ENCODE measurements at places on chromosomes 4 and X.

- DNase-seq: no peak
These were observed 607.8 kb downstream of the FSTL5 start for GRCh38 chr4:161555689-161556660.

DNA sequence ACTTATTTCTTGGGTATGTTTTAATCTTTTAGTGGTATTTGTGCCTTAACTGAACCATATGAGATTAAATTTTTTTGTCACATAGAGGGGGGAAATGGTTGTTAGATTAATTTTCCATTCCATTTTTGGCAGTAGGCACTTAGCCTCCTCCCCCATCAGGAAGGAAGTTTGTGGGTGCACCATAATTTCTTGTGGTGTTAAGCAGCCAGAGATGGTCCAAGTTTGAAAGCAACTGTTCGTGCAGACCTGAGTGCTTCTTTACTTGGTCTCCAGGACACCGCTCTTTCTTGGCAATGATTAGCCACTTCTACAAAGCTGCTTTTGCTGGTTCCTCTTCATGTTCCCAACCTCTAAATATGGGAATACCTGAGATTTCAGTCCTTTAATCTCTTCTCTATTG lies 92.7 kb upstream of the RPL34 start:
- no peak for DNase-seq

DNA sequence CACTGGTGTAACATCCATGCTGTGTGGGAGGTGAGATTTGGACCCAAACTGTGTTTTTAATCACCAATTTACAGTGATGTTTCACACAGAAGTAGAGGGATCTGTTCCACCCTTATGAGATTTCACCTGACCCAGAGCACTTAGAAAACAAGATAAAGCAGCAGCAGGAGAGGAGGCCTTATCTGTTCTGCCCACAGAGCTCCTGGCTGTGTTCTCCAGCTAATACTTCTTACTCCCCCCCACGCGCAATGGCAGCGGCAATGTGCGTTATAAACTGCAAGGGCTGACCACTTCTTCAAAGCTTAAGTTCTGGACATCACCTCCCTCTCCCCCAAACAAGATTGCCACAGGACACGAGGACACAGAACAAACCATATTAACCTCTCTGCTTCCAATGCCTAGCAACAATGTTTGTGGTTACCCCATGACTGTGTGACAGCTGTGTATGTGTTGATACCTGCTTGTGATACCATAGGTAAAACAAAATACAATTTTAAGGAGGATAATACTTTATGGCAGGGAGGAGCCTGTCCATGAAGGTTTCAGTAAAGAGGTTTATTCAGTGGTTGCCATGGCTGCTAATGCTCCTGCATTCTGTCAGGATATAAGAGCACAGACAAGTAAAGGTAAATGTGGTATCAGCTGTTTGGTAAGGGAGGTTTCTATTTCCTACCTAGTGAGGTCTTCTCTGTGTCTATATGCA lies 210.0 kb downstream of the SOWAHB start:
- no peak for DNase-seq

- DNase-seq: no peak
These were observed 759.0 kb upstream of the EPHA5 start for GRCh38 chr4:66429276-66429675.

- no peak for DNase-seq
These were observed 163.3 kb downstream of the MID1 start for GRCh38 chrX:10457092-10457491.

GRCh38 chr4:32180086-32180485 lies 1459.9 kb downstream of the PCDH7 start:
- DNase-seq: no peak

DNA sequence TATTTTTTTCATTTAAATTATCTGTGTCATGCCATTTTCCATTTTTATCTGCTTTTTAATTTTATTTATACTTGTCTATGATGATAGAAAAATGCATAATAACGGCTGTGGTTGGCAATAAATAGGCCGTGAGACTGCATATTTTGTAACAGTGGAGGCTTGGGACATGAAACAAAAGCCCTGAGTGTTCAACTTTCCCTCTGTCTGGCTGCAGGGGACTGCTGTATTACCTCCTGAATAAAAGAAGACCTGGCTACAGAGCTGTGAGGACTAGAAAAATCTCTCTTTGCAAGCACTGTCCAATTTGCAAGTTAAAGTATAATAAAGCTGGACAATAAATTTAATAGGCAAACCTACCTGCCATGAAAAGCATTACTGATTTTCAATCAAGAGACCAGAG lies 82.1 kb downstream of the MAGEB10 start:
- no peak for DNase-seq

- DNase-seq: no peak
These were observed 332.1 kb downstream of the PABPC4L start for GRCh38 chr4:133869486-133869885.

DNA sequence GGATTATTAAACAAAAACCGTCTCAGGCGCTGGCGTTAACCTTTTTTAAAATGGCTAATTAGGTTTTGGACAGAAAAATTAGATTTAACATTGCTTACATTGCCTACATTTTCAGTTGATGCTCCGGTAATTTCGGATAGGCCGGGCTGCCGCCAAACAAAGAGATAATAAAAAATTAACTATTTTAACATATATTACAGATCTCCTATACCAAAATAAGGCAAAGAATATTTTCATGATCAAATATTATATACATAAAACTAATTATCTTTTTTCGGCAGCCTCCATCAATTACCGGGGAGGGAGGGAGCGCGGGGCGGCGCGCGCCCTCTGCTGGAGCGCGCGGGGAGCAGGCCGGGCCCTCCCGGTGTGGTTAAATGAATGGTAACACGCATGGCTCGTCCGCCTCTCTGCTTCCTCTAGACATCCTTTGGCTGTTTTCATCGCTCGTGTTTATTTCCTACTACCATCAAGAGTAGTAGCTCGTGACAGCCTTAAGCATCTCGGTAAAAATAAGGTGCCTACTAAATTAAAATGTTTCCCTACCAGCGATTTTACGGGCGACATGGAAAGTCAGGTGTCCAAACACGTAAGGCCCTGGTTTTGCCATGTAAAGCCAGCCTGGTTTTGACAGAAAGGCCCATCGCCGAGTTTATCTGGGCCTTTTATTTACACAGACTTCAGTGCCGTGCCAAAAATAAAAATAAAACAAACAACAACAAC lies 52.4 kb upstream of the TMEM33 start:
- no peak for DNase-seq

DNA sequence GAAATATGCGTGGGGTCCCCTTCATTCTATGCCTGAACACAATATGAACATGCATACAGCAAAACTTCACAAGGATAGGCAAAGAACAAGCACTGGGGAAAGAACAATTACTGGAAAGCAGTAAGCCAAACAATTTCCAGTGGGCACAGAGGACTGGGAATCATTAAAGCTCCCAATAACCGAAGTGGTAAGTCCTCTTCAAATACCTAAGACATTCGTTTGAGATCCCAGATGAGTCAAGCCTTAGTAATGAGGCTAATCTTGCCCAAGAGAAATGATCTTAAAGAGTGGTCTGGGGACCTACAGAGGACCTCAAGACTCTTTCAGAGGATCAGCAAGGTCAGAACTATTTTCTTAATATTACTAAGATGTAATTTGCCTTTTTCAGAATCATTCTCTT lies 28.6 kb downstream of the ANAPC10 start:
- DNase-seq: no peak

- no peak for DNase-seq
These were observed 6.0 kb upstream of the SPCS3 start for GRCh38 chr4:176313596-176314336.

GRCh38 chr4:37762991-37763368 lies 63.5 kb upstream of the PGM2 start:
- DNase-seq: no peak

- DNase-seq: no peak
These were observed 106.8 kb downstream of the CLNK start for GRCh38 chr4:10577508-10578426.

- no peak for DNase-seq
These were observed 23.7 kb downstream of the NEUROG2 start for GRCh38 chr4:112492321-112492720.

DNA sequence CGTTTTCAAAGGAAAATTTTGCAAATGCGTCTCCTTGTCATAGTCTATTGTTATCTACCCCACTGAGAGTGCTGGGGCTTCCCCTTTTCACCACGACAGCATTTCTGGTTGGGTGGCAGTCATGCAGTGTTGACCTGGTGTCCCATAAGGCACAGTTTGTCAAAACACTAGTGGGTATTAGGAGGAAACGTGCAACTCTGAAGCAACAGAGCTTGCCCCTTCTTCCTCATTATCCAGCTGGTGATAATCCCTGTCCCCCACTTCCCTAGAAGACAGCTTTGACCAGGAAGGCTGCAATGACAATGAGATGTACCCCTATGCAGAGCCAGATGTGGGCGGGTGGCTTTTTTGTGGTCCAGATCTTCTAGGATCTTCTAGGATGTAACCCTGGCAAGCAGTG lies 1.8 kb downstream of the TBC1D1 start:
- no peak for DNase-seq

- DNase-seq: no peak
These were observed 9.7 kb upstream of the CLNK start for GRCh38 chr4:10694151-10694827.

DNA sequence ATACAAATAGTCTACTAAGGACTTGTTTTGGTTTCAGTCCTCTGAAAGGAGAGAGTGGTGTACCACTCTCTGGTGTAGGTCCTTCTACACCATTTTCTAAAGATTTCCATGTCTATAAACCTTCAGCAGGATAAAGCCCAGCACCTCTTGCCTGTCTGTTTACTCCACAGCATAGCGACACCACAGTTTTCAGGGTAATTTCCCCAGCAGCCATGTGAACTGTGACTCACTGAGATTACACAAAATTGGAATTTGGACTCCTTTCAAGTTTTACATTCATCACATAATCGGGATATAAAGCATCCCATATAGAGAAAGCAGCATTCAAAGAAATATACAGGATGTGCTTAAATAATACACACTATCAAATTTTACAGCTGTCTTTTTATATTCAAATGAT lies 229.6 kb downstream of the PRDM5 start:
- DNase-seq: peak; percentile 29

- no peak for DNase-seq
These were observed 2.0 kb downstream of the DDX3X start for GRCh38 chrX:41335958-41336331.

- DNase-seq: no peak
These were observed 8.5 kb downstream of the CD40LG start for GRCh38 chrX:136656361-136656964.

DNA sequence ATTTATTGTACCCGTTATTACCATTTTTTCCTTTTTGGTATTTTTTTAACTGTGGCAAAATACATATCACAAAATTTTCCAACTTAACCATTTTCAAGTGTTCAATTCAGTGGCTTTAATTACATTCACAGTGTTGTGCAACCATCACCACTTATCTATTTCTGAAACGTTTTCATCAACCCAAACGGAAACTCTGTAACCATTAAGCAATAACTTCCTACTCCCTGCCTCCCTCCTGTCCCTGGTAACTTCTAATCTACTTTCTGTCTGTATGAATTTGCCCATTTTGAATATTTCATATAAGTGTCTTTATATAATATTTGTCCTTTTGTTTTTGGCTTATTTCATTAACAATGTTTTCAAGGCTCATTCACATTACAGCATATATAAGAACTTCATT lies 57.4 kb upstream of the MSN start:
- no peak for DNase-seq

- no peak for DNase-seq
These were observed 82.8 kb downstream of the CHIC2 start for GRCh38 chr4:53981567-53981966.

DNA sequence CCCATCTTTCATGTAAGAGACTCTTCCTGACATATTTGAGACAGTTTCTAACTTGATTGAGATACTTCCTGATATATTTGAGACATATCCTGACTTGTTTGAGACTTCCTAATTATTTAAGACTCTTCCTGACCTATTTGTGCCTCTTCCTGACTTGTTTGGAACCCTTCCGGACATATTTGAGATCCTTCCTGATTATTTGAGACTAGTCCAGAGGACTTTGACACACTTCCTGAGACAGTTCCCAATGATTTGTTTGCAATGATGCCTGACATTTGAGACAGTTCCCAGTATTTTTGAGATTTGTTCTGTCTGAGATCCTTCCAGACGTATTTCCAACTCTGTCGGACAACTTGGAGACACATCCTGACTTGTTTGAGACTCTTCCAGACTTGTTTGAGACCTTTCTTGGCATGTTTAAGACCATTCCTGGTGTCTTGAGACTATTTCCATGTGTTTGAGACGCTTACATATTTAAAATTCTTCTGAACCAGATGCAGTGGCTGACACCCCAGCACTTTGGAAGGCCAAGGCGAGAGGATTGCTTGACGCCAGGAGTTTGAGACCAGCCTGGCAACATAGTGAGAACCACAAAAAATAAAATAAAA lies 118.9 kb upstream of the USP9X start:
- no peak for DNase-seq

DNA sequence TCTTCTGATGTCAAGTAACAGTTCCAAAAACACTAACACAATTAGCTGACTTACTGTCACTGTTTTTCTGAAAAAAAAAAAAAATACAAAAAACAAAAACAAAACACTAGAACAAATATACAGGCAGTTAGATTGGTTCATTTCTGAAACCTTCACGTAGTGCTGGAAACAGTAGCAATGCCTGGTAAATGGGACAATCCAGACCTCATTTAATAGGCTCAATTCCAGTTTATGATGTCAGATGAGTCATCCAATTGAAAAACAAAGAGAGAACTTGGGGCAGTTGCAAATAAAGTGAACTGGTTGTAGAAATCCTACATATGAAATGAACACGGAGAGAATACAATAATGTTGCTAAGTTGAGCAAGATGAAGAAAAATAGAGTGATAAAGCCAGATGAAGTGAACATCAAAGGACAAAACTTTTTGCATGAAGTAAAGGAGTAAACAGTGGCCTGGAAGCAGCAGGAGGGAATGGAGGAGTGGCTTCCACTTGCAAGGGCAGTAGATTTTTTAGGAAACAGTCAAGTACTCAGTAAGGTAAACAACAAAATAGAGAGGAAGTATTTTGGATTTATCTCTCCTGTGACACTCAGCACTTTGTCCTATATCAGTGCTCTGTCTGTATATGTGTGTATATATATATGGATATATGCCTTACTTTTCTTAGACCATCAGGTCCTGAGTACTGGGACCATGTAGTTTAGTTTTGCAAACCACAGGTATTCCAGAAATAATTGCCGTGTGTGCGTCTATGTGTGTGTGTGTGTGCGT lies 39.3 kb upstream of the MAGEA10 start:
- DNase-seq: no peak

DNA sequence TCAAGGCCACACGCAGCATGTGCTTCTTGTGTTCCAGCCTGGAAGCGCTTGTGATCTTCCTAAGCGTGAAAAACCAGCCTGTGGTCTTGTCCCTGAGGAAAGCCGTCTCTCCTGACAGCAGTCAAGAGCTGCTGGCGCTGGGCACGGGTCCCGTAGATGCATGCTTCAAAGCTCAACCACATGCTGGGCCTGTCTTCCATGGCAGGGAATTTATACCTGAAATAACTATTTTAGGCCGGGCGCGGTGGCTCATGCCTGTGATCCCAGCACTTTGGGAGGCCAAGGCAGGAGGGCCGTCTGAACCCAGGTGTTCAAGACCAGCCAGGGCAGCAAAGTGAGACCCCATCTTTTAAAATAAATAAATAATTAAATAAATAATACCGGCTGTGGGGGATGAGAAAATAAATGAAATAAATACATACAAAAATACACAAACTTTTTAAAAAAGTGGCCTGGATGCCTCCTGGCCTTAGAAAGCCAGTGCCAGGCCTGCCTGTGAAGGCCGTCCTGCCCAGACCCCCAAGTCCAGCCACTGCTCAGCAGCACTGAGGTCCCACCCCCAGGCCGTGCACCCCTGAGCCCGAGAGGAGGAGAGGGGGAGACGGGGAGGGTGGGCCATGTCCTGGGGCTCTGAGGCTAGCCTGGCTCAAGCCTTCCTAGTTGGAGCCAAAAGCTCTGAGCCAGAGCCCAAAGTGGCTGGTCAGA lies 10.4 kb downstream of the LRPAP1 start:
- DNase-seq: no peak

Data from AG09319 (cell line).